ENCODE measurements at places on chromosomes 3 and 15.

DNA sequence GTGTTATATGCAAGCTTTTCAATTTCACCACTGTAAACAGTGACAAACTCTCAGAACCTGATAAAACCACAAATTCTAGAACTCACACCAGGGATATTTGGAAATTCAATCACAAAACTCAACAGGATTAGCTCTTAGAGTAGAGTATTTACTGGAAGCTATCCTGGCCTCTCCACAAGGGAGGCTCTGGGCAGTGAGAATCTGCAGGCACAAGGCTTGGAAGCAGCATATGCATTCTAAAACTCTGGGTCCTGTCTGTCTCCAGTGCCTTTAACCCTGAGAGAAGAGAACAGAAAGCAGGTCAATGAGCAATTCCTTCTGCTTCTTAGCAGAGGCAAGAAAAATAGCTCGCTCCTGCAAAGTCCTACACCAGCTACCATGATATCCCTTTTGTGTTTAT, 23.4 kb downstream of the PLSCR4 start:
- peak; percentile 13 for DNase-seq

GRCh38 chr3:12273045-12273695, 15.7 kb upstream of the PPARG start:
- DNase-seq = no peak

GRCh38 chr3:159559771-159560170, 428.9 kb upstream of the IL12A start:
- no peak for DNase-seq

- no peak for DNase-seq
These were observed 4.1 kb downstream of the CORO2B start for GRCh38 chr15:68582864-68583263.

- no peak for DNase-seq
These were observed 44.2 kb upstream of the CSPG5 start for GRCh38 chr3:47622671-47623461.

GRCh38 chr15:55224892-55225291, 28.2 kb upstream of the RSL24D1 start:
- DNase-seq = no peak

- DNase-seq = no peak
These were observed 30.5 kb downstream of the CD47 start for GRCh38 chr3:108060331-108060730.

DNA sequence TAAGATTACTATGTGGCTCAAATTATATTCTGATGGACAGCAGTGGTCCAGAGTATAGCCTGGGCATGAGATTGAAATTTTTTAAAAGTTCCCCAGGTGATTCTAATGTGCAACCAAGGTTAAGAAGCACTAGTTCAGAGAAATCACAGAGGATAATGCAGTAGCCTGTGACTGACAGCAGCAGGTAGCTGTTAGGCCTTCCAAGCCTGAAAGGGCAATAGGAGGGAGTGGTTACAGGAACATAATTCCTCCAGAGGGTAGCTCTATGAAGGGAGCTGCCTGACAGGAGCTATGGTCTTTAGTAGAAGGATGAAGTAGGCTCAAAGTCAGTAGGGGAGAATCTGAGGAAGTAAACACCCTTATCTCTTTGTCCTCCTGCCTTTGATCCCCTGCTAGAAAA, 342.9 kb upstream of the PPP2R3A start:
- peak; percentile 32 for DNase-seq

DNA sequence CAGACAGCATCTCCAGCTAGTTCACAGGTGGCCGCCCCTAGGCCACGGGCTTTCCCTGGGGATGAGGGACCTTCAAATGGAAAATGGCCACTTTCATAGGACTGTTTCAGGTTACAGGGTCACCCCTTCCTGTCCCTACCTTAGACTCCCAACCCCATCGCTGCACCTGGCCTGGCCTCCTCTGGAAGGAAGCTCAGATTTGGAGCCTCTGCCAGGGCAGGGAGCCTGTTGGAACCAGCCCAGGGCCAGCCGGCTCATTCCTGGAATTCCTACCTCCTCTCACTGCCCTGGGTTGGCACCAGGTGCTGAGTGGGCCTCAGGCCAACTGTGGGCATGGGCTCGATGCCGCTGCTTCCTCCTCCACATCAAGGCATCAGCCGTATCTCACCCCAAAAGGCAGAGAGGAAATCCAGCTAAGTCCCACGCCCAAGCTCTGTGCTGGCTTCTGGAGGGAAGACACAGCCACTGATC, 42.2 kb downstream of the KLHL25 start:
- DNase-seq = no peak

DNA sequence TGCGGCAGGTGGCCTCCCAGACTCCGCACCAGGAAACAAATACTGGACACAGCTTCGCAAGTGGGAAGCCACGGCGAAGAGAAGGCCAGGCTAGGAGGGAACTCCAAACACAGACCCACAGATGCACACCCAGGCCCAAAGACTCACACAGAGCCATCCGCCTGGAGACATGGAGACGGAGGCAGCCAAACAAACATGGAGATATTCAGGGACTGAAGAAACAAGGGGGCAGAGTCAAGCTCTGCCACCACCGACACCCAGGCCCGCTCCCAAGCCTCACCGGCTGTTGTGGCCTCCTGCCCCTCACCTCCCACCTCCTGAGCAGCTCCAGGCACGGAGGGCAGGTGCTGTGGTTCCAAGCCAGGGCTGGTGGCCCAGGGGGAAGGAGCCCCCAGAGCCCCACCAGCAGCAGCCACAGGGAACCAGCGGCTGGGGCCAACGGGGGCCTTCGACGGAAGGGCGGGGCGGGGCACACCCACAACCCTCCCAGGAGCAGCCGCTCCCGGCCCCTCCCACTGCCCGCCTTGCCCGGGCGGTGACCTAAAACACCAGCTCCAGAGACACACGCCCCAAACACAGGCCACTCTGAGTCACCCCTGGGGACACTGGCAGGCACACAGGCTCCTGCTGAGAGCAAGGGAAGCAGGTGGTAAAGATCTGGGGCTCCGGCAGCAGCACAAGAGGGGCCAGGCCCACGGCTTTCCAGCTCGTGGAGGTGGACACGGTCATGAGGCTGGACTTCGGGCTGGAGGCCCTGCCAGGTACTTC, 31.9 kb downstream of the TNK2 start:
- DNase-seq = peak; percentile 41

DNA sequence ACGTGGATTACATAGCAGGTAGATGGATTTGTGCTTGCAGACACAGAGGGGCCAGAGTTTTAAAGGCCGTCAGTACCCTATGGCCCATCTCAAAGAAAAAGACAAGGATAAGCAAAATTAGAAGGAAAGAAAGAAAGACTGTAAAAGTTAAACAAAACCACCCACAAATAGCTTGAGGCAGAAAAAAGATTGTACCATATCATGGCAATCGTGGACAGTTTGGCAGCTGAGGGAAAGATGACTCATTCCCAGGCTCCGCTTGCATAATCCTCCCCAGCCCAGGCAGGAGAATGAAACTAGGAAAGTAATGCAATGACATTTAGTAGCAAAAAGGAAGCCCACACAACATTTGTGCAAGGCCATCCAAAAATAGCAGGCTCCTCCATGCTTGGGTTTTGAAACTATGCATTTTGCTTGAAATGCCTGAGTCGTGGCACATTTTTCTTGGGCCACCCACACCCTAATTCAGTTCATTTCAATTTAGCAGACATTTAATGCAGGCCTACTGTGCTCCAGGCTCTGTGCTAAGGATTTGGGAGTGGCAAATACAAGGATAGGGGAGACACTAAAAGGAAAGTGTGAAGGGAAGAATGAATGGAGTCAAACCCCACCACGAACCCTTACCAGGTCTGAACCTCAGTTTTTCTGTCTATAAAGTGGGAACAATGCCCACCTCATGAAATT, 40.9 kb upstream of the SMAD3 start:
- peak; percentile 96 for DNase-seq

DNA sequence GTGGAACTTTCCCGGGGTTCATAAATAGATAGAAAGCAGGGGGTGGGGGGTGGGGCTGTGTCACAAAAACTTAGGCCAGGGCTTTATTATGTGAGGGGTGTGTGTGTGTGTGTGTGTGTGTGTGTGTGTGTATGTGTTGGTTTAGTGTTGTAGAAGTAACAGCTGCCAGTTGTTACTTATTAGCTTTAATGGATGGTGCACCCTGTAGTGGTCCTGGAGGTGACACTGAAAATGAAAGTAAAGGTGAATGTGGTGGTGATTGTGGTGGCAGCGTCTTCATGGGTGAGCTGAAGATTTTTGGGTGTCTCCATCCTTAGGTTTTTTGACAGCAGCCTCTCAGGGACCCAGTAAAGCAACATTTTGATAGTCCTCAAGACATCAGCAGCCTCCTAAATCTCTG, 449.9 kb downstream of the PDCD6IP start:
- DNase-seq = no peak

GRCh38 chr3:182005219-182005618, 293.5 kb downstream of the SOX2 start:
- DNase-seq = peak; percentile 44

- peak; percentile 10 for DNase-seq
These were observed 221.2 kb downstream of the NLGN1 start for GRCh38 chr3:173618703-173619102.

DNA sequence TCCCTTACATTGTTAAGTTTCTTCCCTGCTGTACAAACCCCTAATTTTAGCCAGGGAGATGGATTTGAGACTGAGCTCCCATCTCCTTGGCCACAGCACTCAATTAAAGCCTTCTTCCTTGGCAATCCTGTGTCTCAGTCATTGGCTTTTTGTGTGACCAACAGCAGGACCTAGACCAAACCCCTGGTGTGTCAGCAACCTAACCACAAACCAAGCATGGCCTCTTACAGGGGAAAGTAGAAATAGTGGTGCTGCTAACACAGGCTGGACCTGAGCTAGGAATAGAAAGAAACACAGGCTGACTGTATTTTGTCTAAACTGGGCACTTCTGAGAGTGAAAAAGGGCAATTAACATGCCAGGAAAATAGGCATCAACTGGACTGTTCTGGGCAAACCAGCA, 37.9 kb downstream of the PPCDC start:
- DNase-seq = no peak

DNA sequence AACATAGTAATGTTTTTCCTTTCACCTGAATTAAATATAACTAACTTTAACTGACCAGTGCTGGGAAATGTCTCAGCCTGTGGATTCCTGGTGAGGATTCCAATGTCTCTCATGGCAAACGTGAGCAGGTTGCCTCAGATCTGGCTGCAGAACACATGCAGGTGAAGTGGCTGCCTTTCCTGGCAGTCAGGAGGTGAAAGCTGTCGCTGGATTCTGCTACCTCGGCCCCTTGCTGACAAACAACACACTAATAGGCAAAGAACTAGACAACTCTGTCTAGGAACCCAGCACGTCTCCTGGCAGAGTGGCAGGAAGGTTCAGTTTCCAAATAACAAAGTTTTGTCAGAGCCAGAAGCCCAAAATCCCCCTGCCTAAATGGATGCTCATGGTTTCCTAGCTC, 400.8 kb upstream of the PPP2R3A start:
- no peak for DNase-seq

DNA sequence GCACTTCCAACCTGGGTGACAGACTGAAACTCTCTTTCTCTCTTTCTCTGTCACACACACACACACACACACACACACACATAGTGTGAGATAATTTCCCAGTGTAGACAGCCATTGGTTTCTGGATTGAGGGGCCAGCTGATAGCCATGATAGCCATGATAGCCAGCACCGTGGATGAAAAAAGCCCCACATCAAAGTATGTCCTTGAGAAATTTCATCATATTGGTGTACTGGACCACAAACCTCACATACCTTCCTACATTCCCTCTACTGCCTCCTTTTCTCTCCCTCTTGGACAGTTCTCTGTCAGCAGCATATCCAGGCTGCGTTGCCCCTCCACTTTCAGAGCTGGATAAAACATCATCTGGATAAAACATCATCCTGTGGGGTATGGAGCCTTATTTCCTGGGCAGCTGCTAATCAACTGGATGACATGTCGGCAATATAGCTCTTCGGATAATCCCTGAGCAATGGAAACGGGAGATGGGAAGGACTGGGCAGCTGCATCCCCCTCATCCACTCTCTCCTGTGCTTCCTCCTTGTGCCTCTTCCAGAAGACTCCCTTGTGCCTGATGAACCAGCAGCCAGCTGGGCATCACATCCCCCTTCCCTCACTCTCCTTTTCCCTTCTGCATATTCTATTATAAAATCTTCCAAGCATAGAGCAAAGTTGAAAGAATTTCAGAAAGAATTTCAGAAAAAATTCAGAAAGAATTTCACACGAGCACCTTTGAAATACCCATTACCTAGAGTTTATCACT, 39.3 kb downstream of the GRK7 start:
- no peak for DNase-seq

DNA sequence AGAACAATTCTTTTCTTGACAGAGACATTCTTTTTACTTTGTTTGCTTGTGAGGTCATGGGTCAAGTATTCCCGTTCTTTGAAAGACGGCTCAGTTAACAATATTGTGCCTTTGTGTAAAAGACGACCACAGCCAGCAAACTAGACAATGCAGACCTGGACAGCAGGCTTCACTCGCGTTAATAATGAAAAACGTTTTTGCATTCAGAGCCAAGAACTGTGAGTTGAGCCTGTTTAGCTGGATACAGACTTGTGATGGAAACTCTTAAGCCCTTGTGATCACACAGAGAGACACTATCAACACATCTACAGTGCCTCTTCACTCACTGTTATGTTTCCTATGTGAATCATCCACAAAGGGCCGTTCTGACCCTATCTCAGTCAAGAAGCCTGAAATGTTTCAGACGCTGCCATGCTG, 37.3 kb upstream of the CMTM7 start:
- DNase-seq = peak; percentile 46

DNA sequence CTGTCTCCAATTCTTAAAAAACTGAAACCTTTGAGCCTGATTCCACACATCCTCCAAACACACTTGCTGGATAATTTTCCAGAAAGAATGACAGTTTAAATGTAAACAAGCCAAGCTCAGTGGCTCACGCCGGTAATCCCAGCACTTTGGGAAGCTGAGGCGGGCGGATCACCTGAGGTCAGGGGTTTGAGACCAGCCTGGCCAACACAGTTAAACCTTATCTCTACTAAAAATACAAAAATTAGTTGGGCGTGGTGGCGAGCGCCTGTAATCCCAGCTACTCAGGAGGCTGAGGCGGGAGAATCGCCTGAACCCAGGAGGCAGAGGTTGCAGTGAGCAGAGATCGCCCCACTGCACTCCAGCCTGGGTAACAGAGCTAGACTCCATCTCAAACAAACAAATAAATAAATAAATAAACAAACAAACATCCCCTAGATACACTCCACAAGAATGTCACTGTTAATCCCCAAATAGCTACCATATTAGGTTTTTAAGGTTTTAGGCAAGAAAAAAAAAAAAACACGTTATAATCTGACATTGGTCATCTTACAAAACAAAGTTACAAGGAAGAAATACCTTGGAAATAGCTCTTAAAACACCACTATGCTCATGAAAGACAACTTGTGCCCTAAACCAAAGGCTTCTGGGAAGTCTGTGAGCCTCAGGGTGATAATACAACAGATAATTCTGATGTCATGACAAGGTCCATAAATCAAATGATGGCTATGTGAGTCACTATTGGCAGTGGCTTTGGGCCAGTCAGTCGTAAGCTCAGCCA, 13.2 kb downstream of the TNIK start:
- no peak for DNase-seq
